Kidney glomerular epithelial cell (primary cell): ENCODE measurements at places on chromosomes 7 and 10.
A peak's percentile ranks its signal among the peaks of the same experiment; 100 is the strongest.

DNA sequence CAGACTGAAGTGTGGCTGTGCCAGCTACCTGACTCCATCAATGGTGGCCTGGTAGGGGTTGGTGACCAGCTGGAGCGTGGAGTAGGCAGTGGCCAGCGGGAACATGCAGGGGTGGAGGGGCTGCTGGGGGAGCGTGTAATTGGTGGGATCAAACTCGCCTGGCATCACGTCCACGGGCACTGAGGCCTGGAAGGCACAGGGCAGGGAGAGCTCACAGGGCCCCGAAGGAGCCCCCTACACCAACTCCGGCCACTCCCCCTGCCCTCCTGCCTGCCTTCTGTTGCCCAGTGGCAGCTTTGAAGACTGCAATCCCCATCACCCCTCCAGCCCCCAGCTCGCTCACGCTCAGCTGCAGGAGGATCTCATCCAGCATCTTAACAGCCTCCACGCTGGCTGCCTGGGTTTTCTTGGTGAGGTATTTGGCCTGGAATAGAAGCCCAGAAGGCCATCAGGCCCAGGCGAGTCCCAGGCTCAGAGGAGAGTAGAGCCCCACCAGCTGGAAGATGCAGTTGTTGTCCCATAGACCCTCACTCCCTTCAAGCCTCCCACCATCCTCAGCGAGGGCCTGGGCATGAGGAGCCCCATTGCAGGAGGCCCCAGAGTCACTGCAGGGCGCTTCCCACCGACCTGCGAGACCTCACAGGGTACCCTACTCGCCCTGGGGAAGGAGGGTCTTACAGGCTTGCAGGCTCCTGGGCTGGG is 7.1 kb downstream of the POLD2 start:
- DNase-seq = no peak

DNA sequence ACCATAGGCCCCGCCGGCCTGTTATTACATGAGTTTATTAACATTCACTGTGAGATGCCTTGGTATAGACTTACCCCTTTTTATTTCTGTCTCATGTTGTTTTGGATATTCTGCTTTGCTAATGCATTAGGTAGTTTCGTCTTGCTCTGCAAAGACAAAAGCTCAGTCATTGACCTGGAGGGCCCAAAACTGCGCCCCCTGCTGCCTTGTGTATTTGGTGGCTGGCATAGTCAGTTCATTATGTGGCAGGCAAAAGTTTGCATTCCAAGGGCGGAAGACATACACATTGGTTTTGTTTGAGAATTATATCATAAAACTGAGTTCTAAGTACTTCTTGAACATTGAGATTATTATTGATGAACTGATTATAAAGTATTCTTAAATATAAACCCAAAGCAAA is 372.5 kb downstream of the SDK1 start:
- DNase-seq = no peak

DNA sequence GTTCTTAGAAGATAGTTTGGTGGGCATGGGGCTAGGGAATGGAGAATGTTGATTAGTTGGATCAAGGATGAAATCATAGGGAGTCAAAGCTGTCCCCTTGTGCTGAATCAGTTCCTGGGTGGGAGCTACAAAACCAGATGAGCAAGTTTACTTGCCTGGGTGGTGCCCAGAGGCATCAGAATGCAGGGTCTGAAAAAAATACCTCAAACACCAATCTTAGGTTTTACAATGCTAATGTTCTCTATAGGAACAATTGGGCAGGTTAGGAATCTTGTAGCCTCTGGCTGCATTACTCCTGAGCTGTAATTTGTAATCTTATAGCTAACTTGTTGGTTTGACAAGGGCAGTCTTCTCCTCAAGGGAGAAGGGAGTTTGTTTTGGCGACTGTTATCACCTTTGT is 34.4 kb downstream of the LHFPL3 start:
- DNase-seq = no peak

GRCh38 chr7:158257516-158258410 is 329.9 kb downstream of the PTPRN2 start:
- DNase-seq = no peak

GRCh38 chr10:23379686-23380085 is 35.1 kb upstream of the C10orf67 start:
- no peak for DNase-seq

GRCh38 chr10:71395621-71396020 is 1.1 kb upstream of the CDH23 start:
- no peak for DNase-seq

GRCh38 chr7:68969571-68969970 is 628.7 kb upstream of the AUTS2 start:
- DNase-seq = no peak

- DNase-seq = no peak
These were observed 13.2 kb upstream of the NPS start for GRCh38 chr10:127535802-127536515.

- DNase-seq = no peak
These were observed 79.7 kb downstream of the UNCX start for GRCh38 chr7:1312136-1313070.

- DNase-seq = no peak
These were observed 2.1 kb downstream of the CAMK2G start for GRCh38 chr10:73872190-73872710.

GRCh38 chr7:87552351-87552900 is 48.3 kb downstream of the ABCB1 start:
- no peak for DNase-seq

- no peak for DNase-seq
These were observed 65.7 kb downstream of the VSTM4 start for GRCh38 chr10:49049660-49050059.

DNA sequence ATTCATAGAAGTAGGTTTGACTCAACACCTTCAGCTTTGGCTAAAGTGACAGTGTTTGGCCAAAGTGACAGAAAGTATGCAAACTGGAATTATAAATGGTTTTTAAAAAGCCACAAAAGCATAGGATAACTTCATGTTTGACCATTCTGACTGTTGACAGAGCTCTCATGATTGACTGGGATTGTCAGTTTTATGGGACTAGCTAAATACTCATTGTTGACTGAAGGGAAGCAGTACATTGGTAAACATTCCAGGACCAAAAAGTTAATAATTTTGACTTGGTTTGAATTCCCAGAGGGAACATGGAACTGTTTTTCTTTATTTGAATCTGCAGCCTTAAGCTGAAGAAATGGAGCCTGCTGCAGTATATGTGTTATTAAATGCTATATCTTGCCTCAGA is 84.6 kb upstream of the STEAP4 start:
- DNase-seq = no peak

GRCh38 chr10:34773636-34774630 is 41.2 kb downstream of the PARD3 start:
- no peak for DNase-seq

- no peak for DNase-seq
These were observed 8.0 kb downstream of the SYCE1 start for GRCh38 chr10:133557381-133557780.

DNA sequence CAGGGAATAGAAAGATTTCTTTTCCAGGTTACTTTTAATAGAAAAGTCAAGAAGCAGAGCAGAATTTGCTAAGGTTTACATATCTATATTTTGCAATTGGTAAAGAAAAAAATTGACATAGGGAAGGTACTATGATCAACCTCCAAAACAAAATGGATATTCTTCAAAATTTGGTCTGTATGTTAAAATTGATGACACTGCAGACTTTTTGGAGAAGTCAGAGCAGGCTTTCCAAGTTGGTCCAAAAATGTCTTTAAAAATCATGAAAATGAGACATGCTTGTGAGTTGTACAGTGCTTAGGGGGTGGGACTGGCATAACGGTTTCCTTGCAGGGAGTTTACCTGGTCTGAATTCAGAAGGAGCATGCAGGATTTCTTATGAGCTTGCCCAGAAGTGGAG is 77.0 kb downstream of the TFPI2 start:
- no peak for DNase-seq

DNA sequence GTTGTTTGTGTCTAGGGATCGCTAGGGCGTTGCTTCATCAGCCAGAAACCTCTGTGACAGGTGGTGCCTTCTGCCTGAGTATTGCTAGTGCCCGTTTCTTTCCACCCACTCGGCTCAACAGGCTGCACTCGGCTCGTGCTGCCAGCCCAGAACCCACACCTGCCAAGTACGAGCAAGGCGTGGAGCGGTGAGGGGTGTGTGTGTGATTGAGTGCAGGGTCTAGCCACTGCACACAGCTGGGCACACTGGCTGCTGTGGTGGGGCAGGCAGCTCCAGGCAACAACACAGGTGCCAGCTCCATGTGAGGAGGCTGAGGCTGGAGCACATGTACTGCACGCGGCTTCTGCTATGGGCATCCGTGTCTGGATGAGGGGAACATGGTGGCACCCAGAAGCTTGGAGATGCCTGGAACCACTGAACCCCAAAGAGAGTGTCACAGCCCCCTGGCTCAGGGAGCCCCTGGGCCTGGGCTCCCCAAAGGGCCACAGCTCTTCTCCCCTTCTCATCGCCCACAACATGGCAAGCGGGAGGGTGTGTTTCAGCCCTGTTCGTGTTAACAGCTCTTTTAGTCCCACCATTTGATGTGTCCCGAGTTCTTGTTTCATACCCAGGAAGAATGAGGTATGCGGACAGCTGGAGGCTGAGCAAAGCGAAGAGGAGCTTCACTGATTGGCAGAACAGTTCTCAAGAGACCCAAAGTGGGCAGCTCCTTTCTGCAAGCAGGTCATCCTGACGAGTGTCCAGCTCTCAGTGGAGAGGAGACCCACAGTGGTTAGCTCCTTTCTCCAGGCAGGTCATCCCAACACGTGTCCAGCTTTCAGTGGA is 78.1 kb downstream of the HDAC9 start:
- DNase-seq = no peak

DNA sequence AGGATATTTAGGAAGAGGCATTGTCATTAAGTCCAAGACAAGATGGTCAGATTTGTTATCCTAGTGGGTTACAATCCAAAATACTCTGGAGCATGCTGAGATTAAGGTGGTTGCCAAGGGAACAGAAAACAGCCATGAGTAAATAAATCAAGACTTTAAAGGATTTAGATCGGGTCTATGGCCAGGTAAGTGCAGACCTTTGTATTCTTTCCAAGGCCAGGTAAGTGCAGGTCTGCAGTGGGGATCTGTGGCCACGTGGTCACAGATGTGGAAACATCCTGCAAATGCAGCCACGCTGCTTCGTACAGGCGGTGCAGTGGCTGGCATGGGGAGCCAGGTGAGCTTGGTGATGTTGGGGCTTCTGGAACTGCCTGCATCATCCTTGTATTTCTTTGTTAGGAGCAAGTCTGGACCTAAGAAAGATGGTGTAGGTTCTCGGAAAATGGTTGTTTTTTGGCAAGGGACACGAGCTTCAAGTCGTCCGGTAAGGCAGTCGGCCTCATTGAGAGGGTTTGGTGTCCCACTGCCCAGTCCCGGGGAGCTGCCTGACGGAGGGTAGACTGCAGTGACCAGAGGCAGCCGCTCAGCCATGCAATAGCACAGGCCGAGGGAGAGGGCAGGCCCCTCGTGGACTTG is 21.8 kb downstream of the ZNF775 start:
- no peak for DNase-seq

DNA sequence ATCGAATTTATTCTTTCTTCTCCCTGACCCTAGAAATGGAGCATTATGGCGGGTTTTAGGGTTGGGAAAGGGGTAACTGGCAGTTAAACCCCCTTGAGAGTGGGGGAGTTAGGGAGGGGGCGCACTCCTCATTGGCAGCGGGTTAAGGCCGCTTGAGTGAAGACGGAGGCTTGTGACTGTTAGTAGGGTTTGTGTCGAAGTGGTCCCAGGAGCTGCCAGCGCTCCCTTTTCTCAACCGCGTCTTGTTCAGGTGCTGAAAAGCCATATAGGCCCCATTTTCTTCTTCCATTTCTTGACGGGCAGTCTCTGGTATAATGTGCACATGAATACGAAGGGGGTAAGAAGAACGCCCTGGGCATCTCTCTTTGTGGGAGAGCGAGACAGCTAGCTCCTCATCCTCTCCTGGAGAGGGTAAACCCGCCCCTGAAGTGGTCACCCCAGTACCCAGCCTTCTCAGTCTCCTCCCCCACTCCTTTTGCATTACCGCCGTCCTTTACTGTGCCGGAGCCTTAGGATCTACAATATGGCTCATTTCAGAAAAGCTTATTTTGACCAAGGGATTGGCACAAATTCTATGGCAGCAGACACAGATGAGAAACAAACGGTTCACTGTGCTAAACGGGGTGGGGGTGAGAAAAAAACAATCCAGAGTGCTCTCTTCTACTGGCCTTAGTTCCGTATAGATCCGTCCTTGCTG is 836 bp downstream of the KMT2E start:
- peak; percentile 64 for DNase-seq

- no peak for DNase-seq
These were observed 155.6 kb downstream of the TAX1BP1 start for GRCh38 chr7:27895551-27895950.

GRCh38 chr7:66837661-66838060 is 83.4 kb upstream of the TMEM248 start:
- DNase-seq = no peak

GRCh38 chr10:66760941-66761340 is 164.9 kb upstream of the LRRTM3 start:
- DNase-seq = no peak

DNA sequence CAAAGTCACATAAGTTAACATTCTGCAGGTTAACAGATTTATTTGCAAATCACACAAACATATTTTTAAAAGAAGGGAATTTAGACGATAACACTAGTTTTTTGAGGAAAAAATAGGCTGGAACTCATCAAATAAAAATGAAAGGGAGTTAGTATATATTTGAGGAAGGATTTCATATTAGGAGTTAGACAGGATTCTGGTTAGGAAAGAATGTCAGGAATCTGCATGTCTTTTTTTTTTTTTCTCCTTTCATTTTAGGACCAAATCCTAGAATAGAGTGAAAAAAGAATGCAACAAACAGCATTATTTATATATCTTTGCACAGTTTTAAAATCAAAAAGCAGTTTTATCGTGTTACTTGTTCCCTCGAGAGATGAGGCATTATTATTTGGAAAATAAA is 8.9 kb upstream of the TRDMT1 start:
- DNase-seq = peak; percentile 80

GRCh38 chr10:129617768-129618167 is 150.7 kb downstream of the MGMT start:
- DNase-seq = no peak

GRCh38 chr7:127813991-127814541 is 162.1 kb downstream of the SND1 start:
- no peak for DNase-seq

GRCh38 chr7:116842371-116842770 is 20.0 kb upstream of the CAPZA2 start:
- DNase-seq = no peak

GRCh38 chr10:5668429-5668828 is 2.0 kb upstream of the ASB13 start:
- no peak for DNase-seq

DNA sequence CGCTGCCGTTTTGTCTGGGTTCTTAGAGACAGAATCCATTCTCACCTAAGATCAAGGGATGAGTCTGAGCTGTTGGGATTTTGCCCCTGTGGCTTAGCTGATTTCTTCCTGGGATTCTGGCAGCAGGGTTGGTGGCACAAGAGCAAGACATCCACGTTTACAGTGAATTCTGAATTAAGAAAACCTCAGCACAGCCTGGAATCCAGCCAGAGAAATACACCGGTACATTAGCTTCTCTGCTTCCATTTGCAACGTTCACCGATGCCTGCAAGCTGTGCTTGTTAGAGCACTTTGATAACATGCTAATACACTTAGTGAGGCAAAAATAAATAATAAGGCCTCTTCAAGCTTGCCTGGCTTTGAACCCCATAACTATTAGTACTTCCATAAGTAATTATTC is 569.8 kb downstream of the CALN1 start:
- DNase-seq = no peak
